ENCODE measurements at places on chromosomes 16 and 17.

GRCh38 chr16:85330694-85331188 lies 218.5 kb upstream of the CIBAR2 start:
- DNase-seq, result peak; percentile 55

- no peak for DNase-seq
Observed at GRCh38 chr16:87697256-87697655, 68.5 kb downstream of the KLHDC4 start.

- DNase-seq, result no peak
Observed at GRCh38 chr17:78528541-78528940, 48.7 kb downstream of the DNAH17 start.

DNA sequence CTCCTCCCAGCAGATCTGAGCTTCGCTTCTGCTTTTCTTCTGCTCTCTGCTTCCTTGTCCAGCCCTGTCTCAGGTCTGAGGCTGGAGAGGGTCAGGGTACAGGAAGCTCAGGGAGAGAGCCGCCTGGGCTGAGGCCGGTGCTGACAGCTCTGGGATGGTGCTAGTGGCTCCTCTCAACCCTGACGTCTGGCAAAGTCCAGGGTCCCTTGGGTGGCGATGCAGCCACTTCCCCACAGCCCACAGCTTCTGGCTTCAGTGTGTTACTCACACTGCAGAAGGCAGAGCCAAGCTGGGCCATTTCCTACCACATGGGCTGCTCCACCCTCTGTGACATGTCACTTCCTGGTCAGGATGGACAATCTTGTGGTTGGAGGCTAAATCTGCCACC lies at the start of gene CD300C:
CD300C (minus strand) TSS at position 273 of the 388 bp plus-strand sequence. CDS start 333 bp downstream, outside the sequence.
- DNase-seq, result no peak

GRCh38 chr17:82235056-82235774 lies 6.4 kb downstream of the SLC16A3 start:
- no peak for DNase-seq

GRCh38 chr17:76197911-76198310 lies 42.4 kb downstream of the RNF157 start:
- no peak for DNase-seq

Data from right kidney (tissue), 9 donors.